ENCODE measurements at places on chromosomes 4 and X.

- no peak for DNase-seq
Measured at GRCh38 chr4:164337219-164337944, 416.5 kb upstream of the SMIM31 start.

DNA sequence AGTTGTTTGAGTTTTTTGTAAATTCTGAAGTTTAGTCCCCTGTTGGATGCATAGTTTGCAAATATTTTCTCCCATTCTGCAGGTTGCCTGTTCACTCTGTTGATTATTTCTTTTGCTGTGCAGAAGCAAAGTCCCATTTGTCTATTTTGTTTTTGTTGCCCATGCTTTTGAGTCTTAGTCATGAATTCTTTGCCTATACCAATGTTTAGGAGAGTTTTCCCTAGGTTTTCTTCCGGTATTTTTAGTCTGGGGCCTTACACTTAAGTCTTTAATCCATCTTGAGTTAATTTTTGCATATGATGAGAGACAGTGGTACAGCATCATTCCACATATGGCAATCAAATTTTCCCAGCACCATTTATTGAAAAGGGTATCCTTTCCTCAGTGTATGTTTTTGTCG, 405.8 kb upstream of the RPS6KA3 start:
- DNase-seq, result no peak

DNA sequence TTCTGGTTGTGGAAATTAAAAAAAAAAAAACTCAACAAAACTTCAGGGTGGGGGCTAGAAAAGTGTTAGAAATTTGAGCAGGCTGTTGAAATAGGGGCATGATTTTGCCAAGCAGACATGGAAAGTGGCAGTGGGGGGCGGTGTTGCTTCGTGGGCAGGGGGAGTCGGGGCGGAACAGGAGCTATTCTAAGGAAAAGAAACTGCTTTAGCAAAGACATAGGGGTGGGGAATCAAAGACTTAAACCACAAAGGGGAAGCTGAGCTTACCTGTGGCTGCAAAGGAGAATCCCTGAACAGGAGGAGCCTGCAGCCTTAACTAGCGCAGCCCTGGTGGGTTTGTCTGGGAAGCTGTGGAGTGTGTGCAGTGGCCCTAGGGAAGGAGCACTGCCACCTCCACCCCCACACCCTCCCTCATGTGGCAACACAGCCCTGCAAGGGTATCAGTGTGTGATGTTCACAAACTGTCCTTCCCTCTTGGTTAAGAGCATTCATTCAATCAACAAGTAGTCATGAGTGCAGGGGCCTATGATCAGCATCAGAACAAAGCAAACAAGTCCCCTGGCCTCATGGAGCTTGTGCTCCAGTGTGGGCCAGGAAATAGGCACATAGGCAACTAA, 20.5 kb downstream of the SEL1L3 start:
- no peak for DNase-seq

GRCh38 chrX:123803331-123803983, 56.4 kb upstream of the XIAP start:
- no peak for DNase-seq

DNA sequence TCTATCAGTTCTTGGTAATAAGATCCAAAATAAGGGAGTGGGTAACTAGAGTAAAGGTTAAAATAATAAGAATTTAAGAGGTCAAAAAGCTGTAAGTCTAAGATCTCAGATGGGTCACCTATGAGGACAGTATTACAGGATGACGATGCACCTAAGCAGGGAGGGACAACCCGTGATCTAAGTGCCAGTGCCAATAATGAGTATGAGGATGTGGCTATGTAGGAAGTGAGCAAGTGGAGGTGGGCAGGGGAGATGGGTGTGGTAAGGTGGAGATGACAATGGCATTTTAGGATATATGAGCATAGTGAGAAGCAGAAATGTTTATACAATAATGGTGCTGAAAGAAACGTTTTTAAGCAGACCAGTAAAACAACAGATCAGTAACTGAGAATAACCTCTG, 19.3 kb downstream of the CCDC158 start:
- no peak for DNase-seq

All from stimulated activated CD8-positive, alpha-beta memory T cell treated with anti-CD3 and anti-CD28 coated beads, Interleukin-7, amount 100 ng/mL, for 1 hour (primary cell).